ENCODE measurements at places on chromosomes 3 and 15.
A peak's percentile ranks its signal among the peaks of the same experiment; 100 is the strongest.

DNA sequence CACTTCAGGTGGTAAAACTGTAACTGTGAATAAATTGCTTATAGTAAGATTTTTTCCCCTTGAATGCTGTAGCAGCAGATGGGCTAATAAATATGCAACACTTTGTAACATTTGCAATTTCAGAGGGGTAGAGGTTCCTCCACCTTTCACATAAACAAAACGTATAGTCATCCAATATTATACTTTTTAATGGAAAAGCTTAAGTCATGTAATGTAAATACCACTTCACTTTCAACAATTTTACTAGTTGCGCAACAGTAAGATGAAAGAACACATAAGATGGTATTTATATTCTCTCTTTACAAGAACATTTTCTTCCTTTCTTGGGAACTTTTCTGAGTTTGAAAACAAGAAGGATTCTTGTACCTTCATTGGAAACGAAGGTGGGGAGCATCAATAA is 56.6 kb upstream of the FAM3D start:
- DNase-seq: peak; percentile 6

DNA sequence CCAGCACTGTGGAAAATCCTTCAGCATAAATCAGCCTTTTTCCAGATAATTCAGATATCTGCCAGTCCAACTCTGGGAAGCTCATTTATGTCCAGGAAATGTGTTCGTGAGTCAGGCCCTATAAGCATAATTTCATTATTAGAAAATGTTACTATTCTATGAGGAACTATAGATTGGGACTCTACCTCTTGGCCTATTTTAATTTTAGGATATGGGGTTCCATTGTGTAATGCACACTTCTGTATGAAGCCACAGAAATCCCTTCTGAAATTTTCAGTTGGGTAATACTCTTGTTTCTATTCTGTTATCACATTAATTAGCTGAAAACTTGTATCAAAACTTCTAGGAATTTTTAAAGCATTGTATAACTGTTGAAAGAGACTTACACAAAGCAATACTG is 43.9 kb upstream of the IL12A start:
- no peak for DNase-seq

GRCh38 chr3:27544372-27544865 is 60.2 kb upstream of the SLC4A7 start:
- DNase-seq: peak; percentile 90

DNA sequence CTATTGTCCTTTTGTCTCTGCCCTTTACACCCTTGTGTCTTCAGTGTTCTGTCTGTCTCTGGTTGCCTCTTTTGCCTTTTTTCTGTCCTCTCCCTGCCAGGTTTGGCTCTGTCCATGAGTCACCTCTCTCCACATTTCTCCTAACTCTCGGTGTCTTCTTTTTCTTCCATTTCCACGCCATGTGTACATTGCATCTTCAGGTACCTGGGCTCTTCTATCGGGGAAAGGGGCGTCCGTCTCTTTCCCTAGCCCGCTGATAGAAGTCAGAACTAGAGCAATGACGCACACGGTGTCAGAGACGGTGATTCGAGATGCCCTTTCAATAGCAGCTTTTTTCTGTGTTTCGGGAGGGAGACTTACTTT is 641 bp downstream of the OPA1 start:
- peak; percentile 27 for DNase-seq

DNA sequence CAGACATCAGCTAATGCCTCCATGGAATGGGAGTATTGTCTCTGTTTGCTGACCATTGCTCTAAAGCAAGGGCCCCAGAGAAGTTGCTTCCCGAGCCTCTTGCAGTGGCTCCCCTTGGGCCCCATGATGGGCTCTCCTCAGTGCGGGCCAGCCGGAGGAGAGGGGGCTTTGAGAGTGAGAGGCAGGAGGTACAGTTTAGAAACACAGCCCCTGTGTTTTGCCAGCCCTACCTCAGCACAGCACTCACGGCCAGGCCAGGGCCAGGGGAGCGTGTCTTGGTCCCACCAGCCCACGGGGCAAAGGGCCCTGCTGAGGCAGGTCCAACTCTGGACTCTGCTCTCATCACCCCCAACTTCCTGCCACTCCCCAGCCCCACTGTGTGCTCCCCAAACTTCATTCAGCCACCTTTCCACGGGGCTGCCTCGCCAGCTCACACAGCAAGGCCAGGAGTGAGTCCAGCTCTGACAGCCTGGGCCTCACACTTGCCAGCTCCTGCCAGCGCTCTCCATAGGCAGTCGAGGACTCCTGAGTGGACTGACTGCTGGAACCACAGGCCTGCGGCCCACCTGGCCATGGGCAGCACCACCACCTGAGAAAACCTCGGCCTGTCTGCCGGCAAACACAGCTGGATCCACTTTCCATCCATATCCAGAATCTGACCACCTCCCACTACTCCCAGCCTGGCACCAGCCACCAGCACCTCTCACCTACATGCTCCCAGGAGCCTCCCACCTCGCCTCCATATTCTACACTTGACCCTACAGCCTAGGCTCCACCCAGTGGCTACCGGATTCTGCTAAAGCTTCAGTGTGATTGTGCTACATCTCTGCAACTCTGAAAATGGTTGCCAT is 99.0 kb downstream of the TLE3 start:
- no peak for DNase-seq

- DNase-seq: no peak
These were observed 292.7 kb upstream of the STT3B start for GRCh38 chr3:31240013-31240412.

DNA sequence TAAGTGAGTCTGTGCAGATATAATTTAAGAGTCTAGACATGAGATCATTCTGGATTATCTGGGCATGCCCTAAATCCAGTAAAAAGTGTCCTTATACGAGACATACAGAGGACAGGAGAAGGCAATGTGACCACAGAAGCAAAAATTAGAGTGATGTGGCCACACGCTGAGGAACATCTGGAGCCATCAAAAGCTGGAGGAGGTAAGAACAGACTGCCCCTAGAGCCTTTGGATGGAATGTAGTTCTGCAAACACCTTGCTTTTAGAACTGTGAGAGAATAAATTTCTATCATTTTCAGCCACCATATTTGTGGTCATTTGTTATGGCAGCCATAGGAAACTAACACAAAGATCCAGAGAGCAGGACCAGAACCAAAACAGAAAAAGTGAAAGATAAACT is 41.0 kb downstream of the CD200 start:
- DNase-seq: no peak

DNA sequence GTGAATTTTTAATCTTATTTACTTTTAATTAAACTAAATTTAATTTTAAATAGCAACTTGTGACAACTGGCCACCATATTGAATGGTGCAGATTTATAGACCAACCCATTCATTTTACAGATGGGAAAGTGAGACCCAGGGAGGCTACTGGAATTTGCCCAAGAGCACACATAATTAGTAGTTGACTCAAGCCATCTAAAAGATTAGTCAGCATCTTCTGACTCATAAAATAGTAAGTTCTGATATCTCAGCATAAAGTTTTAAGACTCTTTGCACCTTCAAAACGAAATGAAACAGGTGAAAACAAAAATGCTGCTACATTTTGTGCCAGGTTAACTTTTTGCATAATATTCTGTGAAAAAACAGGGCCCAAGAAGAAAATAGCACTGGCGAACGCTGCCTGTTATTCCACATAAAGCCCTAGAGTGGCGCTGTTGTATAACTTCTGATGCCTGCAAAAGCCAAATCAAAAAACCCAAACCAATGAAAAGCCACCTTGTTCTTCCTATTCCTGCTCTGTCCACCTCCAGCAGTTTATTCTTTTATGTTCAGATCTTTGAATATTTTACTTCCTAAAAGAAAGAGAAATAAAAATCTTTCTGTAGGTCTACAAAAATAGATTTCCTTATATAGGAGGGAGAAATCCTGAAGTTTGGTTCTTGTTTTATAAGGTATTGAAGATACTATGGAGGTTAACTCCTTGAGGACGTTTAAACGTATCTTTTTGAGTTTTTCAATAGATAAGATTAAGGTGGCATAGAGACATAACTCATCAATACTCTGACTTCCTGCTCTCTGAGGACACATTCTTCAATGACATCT is 62.8 kb downstream of the OTOL1 start:
- DNase-seq: peak; percentile 59

GRCh38 chr15:96625256-96625655 is 294.8 kb downstream of the NR2F2 start:
- DNase-seq: no peak

DNA sequence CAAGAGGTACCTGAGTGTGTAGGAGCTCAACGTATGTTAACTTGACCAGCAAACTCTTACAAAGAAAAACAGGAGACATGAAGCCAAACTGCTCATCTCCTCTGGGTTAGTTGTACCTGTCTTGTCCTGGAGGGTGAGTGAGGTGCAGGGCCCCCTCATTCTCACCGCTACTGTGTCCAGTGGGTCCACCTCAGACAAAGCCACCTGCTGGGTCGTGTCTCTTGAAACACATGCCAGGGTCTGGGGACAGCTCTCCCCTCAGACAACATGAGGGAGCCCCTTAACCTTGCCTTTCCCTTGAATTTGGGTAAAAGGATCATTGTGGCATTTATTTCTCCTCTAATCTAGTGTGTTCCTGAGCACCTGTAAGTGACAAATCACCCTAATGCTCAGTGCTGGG is 185.6 kb downstream of the TLE3 start:
- no peak for DNase-seq

DNA sequence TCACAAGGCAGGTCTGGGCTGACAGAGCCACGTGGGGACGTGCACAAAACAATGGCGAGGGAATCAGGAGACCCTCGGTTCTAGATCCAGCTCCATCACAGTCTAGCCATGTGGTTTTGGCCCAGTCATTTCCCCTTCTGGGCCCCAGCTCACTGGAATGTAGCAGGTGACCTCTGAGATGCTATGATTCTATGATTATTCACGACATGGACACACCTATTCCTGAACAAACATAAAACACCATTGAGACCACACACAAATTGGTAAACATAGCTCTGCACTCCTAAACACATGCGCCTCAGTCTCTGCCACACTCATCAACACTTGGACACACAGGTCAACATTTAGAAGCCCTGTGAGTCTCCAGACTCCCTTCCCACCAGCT is 9.0 kb downstream of the IGDCC4 start:
- no peak for DNase-seq

DNA sequence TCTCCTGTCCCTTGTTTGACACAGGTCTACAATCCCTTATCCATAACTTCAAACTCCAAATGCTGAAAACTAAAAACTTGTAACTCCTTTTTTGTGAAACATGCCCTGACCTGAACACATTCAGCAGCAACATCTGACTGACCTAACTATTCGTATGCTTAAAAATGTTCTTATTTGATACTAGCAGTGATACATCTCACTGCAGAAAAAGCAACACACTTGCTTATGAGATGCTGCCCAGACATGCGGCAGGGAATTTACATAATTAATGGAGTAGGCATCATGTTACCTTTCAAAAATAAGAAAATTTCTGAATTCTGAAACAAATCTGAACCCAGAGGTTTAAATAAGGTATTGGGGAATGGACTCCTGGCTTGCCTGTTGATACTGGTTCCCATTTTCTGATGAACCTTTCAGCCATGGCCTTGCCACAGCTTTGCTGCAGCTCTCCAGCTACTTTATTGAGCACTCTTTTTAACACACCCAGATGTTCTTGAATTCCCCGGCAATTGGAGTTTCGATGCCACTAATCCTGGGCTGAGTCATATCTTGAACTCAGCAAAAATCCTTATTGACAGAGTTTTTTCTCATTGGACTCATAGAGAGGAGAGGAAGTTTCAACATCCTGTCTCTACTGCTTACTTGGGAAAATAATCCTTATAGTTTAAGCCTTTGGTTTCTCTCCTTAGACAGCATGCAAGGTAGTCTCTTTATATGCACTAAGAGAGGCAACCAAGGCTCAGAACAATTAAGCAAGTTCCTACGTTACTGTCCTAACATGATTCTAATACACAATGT is 296.6 kb upstream of the LMCD1 start:
- DNase-seq: peak; percentile 14

- DNase-seq: no peak
These were observed 25.6 kb downstream of the KNG1 start for GRCh38 chr3:186742618-186743380.

DNA sequence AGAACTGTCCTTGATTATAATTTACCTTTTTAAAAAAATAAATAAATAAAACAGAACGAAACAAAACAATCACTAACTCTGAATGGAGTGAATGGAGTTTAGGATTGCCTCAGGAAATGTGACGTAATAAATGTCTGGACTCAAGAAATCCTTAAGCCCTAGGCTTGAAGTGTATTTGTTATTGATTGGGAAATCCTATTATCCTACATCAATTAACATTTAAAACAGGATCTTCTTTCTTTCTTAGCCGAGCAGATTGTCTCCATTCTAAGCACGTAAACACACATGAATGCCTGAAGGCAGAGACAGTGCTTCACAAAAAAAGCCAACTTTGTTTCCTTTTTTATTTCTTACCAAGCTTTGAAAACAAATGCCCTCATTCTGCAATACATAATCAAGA is 33.4 kb downstream of the KAT2B start:
- peak; percentile 35 for DNase-seq
